ENCODE measurements at places on chromosomes 1 and 21.

DNA sequence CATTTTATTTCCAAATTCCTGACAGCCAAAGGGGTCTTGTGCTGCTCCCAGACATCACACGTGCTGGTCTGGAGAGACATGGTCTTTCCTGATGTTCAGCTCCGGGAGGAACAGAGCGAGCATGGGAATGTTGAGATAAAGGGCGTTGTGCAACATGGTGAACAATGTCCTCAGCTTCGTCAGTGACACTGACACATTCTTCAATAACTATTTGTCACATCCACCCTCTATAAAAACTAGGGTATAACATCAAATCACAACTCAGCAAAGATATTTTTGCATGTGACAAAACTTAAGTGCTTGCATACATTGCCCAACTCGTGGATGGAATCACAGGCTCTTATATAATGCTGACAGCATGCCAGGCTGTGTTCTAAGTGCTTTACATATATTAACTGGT, 42.4 kb upstream of the GRHL3 start:
- no peak for DNase-seq

- DNase-seq, result no peak
Observed at GRCh38 chr1:175871647-175872046, 128.3 kb upstream of the TNR start.

DNA sequence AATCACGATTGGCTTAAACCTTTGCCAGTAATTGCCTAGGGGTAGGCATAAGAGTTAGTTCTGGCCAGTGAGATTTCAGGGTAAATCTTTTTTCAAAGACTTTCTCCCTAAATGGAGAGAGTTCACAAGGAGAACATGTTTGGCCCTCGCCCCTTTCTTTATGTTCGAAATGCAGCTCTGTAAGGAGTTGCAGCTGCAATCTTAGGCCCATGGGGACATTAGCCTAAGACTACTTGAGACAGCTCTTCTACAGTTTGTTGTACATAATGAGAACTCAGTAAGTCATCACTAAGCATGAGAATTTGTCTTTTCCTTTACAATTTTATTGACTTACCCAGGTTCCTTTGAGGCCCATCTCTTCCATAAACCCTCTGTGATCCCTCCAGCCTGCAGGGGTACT, 40.4 kb upstream of the GADD45A start:
- DNase-seq, result no peak

DNA sequence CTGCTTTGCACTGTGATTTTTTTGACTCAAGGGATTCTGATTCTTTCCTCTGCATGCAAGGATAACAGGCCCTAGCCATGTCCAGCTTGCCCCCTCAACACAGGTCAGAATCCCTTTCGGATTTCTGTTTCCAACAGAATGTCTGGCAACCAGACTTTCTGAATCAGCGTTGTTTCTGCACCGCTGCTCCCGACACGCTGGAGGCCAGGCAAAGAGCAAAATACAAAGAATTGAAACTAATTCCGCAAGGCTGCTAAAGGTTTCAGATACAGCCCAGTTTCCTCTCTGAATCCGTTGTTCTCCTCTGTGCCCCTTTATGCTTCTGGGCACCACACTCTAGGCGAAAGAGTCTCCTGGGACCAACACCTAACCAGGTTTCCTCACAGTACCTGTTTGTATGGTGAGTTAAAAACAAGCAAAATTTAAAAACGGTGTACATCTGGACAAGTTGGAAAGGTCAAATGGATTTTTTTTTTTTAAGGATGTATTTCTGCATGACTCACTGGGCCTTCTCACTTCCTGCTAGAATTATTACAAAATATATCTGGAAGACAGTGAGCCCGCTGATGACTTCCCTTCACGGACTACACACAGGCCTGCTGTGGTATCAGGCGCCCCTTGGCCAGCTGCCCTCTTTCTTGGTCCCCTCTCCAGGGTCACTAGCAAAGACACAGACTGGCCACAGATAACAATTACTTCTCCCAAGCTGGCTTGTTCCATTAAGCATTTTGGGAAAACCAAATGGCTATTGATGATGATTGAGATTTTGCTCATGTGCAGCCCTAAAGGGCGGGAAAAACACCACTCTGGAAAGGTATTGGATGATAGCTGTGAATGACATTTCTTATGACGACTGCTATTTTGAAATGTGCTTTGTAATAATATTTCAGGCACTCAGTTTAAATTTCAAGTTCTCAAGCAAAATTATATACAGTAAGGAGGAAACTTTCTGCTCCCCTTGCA, 118.3 kb downstream of the TGFB2 start:
- DNase-seq, result no peak

GRCh38 chr1:42913426-42914091, 45.1 kb downstream of the SLC2A1 start:
- DNase-seq, result no peak

DNA sequence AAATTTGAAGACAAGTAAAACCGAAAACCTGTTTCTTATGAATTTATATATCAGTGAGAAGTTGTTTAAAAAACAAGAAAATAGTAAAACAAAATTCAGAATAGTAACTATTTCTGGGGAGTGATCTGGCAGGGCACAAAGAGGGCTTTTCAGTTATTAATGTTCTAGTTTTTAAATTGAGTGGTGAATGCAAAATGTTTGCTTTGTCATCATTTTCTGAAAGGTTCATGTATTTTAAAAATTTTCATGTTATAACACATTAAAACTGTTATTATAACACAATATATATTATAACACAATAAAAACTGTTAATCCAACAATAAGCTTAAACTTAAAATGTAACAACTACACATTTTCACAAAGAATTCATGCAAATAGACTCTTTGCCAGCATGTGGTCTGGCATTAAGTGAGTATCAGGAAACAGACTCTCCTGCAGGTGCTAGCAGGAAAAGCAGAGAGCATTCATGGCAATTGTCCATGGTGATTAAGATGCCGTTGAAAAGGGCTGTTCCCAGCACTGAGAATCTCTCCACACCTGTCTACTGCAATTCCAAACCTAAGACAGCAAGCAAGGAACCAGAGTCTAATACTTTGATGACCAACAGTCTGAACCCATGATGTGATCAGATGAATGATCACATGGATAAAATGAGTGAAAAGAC, 204.9 kb downstream of the TBX15 start:
- no peak for DNase-seq

DNA sequence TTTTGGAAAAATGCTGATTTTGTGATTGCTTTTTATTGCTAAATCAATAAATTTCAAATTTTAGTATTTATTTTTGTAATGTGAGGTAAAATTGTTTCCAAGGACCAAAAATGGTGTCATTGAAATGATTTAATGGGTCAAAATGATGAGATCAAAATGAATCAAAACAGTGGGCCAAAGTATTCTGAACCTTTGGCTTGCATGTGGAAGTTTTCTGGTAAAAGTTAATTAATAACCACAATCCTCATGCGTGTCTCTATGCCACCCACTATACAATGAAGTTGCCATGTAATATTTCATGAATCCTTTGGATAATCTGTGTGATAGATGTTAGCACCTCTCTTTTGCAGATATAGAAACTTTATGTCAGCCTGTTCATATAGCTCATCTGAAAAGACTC, 83.8 kb downstream of the PAPPA2 start:
- DNase-seq, result no peak

DNA sequence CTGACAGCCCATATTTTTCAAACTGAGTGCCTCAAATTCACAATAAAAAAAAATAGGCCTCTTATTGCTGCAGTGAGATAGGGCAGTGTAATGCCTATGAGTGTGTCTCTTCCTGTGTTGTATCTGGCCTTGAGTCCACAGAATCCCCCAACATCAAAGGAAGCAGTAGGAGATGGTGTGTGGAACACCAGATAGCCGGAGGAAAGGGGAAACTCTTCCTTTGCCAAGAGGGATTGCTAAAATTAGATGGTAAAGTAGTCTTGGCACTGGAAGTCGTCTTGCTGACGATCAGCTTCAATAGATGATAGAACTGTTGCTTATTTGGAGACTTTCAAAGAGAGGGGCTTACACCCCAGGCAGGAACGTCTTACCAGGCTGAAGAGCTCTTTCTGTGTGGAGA, 51.8 kb downstream of the RUNX1 start:
- no peak for DNase-seq

- DNase-seq, result no peak
Observed at GRCh38 chr1:201730611-201731010, 98.3 kb upstream of the IPO9 start.

GRCh38 chr1:230077436-230078213, 10.6 kb downstream of the GALNT2 start:
- no peak for DNase-seq

DNA sequence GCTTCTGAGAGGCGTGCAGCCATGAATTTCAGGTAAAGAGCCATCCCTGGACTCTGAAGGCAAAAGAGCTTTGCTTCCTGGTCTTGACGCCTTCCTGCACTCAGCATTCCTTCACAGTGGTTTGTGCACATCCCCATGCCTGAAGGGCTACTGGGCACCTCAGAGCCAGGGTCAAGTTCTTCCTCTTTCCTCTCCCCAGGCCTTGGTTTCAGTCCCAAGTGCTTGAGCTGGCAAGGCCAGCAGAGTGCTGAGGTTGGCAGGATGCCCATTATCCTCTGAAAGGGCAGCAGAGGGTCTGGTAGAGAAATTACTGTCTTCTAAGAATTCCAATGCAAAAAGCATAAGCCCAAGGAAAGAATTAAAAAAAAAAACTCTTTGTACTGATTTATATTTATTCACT, 1064.9 kb downstream of the TTLL7 start:
- no peak for DNase-seq

DNA sequence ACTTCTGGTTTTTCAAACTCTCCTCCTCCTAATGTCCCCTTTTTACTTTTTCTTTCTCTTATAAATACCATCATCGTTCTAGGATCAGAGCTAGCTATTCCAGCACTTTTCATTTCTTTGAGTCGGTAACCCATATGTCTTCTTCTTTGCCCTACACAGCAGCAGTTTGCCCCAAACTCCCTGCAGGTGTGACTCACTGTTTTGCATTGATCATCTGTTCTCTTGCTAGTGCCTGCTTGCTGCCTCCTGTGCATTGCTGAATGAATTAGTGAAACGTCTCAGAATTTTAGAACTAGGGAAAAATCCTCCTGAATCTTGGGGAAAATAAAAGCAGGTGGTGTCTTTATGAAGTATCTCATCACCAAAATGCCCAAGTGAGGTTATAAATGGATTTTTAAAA, 21.7 kb downstream of the KCNK2 start:
- DNase-seq, result no peak

- DNase-seq, result no peak
Observed at GRCh38 chr21:34528131-34528561, 16.1 kb upstream of the KCNE1 start.

DNA sequence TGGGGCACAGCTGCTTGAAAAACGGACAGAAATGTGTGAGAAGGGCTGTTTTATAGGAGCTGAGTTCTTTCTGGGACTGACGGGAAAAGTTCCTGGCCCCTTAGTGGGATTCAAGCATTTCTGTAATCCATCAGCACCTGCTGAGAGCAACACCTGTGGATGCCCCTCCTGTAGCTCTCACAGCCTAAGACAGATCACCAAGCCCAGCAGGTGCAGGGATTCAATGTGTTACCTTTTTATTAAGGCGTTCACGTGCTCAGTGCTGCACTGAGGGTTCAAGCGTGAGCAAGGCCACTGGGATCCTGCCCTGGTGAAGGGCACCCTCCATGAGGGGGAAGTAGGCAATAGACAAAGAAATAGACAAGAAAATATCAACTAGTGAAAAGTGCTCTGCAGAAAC, 14.9 kb downstream of the OLFML2B start:
- DNase-seq, result no peak

DNA sequence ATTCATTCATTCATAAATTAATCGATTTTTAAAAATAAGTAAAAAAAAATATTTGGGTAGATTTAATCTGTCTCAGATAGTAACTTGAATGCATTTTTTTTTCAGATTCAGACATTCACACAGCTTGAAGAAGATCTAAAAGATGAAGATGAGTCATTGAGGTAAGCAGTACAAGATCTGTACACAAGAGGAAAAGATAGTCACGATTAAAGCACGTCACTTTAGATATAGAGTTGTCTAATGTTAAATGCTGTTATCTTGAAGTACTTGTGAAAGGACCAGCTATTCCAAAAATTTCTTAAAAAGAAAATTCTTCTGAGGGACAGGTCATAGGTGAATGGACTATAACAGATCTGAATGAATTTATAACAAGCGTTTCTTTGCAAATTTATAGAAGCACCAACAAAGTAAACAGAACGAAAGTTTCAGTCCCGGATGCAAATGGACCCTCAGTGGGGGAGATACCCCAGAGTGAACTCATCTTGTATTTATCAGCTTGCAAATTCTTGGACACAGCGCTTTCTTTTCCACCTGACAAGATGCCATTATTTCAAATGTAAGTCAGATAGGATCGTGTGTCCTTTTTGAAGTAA, 31.2 kb upstream of the MORC3 start:
- no peak for DNase-seq

DNA sequence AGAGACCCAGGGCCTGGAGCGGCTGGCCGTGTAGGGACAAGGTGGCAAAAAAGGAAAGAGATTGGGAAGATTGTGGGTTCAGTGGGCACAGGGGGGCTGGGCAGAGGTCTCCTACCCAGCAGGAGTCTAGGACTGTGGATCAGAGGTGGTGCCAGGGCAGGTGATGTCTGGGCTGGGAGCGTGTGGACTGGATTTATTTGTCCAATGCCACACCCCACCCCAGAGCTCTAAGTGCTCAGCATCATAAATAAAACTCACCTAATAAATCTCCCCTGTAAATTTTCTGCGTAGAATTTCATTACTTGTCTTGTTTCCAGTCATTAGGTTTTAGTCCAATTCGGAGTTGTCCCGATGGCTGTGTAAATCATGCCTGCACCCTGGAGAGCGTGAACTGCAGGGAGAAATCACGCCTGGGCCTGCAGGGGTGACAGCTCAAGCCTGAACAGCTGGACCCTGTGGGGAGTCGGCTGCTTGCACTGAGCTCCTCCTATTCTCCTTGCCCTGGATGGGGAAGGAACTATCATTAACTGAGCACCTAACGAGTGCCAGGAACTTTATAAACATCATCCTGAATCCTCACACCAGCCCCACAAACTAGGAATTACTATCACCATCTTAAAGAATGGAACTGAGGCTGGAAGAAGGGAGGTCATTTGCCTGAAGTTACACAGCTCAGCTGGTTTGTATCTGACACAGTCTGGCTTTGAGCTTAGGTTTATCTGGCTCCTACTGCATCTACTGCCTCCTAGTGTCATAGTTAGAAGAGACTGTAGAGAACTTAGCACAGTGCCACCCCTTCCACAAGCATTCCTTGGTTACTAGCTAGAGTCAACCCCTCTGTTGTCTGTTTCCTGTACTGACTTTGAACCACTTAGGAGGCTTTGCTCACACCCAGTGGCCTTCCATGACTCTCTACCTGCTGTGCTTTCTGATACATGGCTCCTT, 25.0 kb upstream of the POU3F1 start:
- no peak for DNase-seq

GRCh38 chr1:175033953-175034352, 10.7 kb upstream of the MRPS14 start:
- no peak for DNase-seq
